ENCODE measurements at places on chromosomes 7 and 10. TPM values are rescaled to one million over a fixed set of nuclear protein-coding genes. Genes with fewer than 3 reads are reported as not detected.

GRCh38 chr7:99380823-99381663, 6.5 kb downstream of the ARPC1B start:
- DNase-seq = peak; percentile 93

GRCh38 chr7:74606101-74606908, 51.2 kb upstream of the GTF2I start:
- peak; percentile 62 for DNase-seq

Gene CNPY1
- not detected for total RNA-seq

Gene MALSU1
- 83.4 TPM for total RNA-seq

- DNase-seq = no peak
Measured at GRCh38 chr7:80922253-80923049, 3.6 kb upstream of the SEMA3C start.

DNA sequence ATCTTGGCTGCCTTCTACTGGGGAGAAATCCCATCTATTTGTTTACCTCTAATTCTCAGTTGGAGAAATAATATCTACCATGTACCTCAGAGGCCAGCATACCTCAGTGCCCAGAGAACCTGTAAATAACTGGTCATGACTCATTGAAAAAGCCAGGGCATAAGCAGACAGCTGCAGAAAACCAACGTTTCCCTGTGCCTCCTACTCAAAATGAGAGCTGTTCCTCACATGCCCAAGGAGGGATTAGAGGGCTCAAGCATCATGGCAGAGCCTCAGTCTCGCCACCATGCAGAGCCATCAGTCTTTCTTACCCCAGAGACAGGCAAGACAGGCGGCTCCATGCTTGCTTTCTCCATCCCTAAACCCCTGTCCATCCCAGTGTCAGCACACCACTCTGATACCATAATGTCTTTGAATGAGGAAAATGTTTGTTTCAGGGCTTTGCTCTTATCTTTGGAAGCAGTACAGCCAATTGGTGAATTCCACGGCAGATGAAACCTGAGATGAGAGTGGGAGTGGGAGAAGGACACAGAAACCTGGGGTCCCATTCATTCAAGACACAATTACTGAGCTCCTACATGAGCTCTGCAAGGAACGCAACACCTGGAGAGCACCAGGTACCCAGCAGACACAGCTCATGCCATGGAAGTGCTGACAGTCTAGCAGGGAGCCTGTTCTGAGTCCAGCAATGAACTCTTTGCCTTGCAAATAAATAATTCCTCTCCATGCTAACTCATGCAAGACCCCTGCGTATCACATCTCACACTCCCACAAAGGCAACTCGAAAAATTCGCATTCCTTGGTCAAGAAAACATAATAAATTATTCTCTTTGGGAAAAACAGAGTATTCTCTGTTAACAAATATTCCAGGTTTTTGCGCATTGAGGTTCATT, 21.1 kb downstream of the PON1 start:
- DNase-seq = no peak

DNA sequence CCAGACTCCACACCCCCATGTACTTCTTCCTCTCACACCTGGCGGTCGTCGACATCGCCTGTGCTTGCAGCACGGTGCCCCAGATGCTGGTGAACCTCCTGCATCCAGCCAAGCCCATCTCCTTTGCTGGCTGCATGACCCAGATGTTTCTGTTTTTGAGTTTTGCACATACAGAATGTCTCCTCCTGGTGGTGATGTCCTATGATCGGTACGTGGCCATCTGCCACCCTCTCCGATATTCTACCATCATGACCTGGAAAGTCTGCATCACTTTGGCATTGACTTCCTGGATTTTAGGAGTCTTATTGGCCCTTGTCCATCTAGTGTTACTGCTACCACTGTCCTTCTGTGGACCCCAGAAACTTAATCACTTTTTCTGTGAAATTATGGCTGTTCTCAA, 4.8 kb downstream of the OR2A25 start:
- no peak for DNase-seq

Gene LRRC18
- total RNA-seq = not detected

DNA sequence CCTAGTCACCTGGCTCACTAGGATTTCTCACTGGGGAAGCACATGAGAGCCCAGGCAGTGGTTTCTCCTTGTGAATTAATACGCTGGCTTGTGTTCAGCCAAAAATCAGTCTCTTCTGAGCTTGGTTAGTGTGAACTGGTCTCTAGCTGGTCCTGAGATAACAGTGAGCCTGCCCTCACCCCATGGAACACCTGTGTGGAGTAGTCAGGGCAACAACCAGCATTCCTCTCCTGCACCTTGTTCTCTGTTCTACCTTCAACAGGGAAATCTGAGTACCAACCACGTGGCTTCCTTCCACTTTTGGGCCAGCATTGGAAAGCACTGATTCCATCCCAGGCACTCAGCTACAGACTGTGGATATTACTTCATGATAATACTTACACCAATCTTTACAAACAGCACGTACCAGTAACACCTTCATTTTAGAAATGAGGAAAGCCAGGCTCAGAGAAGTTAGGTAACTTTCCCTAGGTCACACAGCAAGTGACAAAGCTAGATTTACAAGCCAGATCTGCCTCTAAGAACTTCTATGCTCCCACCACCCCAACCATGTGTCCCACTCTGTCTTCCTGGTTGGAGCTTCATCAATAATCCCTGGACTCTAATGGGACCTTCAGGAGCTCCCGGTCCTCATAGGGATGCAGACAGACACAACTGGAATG, 106.6 kb downstream of the GRID1 start:
- no peak for DNase-seq

DNA sequence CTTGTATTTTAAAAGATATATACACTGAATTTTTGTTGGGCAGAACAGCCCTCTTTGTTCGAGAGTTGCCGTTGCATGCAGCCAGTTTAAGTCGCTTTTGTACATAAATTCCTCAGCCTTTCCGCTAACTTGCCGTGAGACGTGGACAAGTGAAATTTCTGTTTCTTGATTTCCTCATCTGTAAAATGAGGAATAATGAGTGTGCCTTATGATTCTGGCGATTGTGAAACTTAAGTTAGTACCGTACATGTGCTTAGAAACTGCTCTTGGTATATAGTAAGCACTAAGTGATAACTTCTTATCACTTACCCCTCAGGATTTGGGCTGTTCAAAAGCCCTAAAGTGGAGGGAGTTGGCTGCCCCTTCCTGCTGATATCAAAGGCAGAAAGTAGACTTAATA, 1.4 kb downstream of the CCNJ start:
- DNase-seq = no peak

GRCh38 chr10:74675484-74675883, 150.9 kb upstream of the KAT6B start:
- DNase-seq = no peak
